ENCODE measurements at places on chromosomes 1 and 21.

DNA sequence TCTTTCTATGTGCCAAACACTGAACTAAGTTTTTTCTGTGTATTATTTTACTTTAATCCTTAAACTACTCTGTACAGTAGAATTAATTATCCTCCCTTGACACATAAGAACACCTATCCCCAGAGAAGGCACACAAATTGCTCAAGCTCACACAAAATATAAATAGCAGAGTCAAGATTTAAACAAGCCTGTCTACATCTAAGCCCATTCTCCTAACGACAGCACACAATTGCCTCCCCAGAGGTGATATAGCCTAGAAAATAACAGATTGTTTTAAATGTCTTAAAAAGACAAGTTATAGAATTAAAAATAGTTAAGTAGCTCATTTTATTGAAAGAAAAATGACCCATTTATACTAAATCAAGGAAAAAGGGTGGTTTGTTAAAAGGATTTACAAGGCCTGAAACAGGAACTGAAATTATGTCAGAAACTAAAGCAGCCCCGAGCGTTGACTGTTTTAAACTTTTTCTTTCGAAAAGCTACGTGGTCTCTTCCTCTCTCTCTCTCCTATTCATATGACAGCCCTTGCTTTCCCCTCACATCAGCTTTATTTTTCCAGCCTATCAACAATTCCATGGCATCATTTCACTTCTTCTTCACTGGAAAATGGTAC lies 30.5 kb downstream of the TNFSF18 start:
- no peak for DNase-seq

GRCh38 chr1:228354390-228355320 lies 52.0 kb downstream of the TRIM11 start:
- no peak for DNase-seq

DNA sequence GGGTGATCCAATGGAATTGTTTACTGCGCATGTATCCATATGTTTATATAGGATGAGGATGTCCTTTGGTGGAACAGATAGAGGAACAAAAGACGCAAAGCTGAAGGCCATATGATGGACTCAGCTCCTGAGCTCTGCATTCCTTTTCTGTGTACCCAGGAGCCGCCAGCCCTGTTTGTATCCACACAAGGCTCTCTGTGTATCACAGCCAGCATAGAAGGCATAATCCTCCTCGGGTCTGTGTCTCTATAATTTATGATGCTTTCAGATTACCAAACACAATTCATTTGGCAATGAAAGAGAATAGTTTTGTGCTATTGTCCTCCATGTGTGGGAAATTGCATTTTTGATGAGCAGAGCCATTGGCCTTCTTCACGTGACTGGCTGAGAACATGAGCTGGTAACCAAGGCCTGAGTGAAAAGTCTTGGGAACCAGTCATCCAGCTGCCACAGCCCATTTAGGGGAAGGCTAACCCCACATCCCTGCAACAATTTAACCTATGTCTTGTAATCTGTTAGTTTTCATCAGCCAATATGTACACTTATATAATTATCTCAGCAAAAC lies 119.2 kb downstream of the PBX1 start:
- no peak for DNase-seq

DNA sequence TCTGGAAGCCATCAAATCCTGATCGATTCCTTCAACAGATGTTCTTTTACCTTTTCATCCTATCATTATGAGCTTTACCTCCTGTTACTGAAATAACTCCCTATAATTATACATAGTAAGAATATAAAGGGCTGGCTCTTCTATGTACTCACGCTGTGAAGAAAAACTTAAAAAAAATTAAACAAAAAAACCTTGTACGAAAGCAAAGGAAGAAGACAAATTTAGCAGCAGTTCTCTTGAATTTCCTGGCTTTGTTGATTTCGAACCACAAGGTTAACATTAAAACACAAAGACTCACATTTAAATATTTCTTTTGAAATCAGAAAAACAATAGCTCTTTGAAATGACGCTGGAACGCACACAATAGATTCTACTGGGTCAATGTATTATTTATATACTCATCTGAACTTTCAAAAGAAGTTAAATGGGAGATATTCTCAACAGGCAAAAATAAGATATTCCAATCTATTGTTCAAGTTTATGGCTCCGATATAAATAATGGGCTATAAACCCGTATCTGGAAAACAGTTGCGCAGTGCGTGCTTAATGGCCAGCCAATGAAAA lies 13.6 kb upstream of the SPEN start:
- DNase-seq = no peak

DNA sequence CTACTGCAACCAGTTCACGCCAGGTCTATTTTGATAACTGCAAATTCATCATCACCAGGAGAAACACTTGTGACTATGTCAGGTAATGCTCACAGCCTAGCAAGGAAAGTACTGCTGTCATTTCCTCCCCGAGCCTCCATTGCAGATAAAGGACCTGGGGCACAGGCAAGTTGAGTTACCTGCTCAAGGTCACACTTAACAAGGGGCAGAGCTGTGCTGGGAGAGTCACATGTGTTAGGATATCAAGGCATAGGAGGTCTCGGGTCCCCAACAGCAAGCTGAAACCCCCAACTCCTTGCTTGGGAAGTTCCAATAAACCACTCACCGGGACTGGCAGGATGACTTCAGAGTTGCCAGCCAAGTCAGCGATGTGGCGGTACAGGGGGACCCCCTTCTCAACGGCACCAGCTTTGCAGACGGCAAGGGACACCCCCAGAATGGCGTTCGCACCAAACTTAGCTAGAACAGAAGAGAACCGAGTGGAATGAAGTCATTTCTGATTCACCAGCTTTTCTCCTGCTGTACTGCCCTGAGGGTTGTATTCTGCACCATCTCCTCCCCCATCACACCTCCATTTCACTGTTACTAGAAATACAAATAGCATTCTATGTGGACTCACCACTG lies 11.6 kb downstream of the ENO1 start:
- no peak for DNase-seq

GRCh38 chr1:212188599-212189351 lies 96.4 kb upstream of the PPP2R5A start:
- DNase-seq = no peak

GRCh38 chr1:58941471-58942289 lies 157.8 kb upstream of the JUN start:
- no peak for DNase-seq

DNA sequence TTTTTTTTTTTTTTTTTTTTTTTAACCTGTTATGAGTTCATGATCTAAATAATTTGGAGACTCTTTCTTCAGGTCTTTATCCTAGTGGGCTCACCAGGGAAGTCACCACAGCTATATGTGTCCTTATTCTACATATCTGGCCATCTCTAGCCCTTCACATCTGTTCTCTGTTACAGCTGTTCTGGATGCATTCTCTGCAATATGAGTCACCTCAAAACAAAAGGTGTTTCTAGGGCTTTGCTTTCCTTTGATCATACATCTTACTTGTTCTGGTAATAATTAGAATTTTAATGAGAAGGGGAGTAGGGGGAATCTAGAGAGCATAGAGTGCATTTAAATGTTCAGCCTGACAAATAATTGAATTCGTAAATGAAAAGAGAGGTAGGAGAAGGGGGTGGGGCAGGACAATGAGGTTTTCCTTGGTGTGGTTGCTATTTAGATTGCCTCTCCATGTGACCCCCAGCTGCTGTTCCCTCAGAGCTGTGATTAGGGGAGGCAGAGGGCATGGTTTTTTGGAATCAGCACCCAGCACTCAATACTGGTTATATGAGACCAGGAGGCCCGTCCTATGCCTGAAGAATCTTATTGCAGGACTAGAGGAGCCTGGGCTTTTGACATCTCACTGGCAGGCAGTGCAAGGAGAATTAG lies 8.0 kb downstream of the SYT6 start:
- no peak for DNase-seq

DNA sequence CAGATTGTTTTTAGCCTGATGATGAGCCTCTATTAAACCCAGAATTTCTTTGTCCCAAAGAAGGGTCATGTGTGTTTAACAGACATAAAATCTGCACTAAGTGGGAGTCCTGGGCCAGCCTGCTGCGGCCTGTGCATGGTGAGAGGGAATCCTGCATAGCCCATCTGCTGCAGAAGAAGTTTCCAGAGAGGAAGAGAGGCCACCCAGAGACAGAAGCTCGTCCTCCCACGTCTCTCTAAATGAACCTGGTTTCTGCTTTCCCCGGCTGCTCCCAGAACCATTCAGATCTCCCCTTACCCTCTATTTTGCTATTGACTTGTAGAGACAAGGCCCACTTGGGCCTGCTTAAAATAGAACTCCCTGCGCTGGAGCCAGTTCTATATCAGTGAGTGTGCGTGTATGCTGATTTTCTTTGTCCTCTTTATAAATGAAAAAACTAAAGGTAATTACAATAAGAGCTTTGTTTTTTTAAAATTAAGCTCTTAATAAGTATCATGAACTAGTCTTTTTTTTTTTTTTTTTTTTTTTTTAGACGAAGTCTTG lies 142.8 kb upstream of the RAB4A start:
- no peak for DNase-seq

DNA sequence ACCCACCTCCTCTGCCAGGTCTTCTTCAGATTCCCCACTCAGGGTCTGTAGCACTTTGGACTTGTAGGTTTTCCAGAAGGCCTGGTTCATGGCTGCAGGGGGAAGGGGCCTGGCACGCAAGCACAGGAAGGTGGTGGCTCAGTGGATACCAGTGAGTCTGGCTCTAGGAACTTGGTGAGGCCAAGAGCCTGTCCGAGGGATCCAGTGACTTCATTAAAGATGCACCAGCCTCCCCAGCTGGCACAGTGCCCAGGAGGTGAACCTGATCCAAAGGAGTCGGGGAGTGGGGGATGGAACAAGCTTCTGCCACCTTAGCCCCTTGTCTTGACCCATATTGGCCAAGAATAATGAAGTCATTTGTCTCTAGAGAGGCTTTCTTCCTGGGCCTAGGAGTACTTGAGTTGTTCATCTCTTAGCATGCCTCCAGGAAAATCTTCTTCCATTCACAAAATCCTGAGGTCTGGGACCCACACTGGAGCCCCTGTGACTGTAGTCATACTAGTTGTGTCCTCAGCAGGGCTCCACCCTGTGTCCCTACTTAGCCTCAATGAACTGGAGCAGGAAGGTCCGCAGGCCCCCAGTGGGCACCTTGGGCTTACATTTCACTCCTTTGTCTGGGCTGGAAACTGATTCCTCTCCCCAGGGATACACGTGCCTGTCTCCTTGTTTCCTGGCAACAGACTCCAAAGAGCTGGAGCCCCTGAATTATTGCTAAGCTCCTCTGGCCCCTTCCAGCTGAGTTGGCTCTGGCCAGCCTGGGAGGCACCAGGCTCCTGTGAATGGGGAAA lies at the start of gene C1orf232:
Gene C1orf232 (minus strand): TSS at position 554 of the 788 bp plus-strand sequence. CDS start 464 bp downstream, at position 90.
- DNase-seq = no peak

GRCh38 chr21:16211339-16212303 lies 481.8 kb downstream of the USP25 start:
- no peak for DNase-seq

- no peak for DNase-seq
These were observed 592.2 kb downstream of the AMY1C start for GRCh38 chr1:104341944-104342343.

- no peak for DNase-seq
These were observed 144.1 kb downstream of the TNR start for GRCh38 chr1:175599212-175599705.

DNA sequence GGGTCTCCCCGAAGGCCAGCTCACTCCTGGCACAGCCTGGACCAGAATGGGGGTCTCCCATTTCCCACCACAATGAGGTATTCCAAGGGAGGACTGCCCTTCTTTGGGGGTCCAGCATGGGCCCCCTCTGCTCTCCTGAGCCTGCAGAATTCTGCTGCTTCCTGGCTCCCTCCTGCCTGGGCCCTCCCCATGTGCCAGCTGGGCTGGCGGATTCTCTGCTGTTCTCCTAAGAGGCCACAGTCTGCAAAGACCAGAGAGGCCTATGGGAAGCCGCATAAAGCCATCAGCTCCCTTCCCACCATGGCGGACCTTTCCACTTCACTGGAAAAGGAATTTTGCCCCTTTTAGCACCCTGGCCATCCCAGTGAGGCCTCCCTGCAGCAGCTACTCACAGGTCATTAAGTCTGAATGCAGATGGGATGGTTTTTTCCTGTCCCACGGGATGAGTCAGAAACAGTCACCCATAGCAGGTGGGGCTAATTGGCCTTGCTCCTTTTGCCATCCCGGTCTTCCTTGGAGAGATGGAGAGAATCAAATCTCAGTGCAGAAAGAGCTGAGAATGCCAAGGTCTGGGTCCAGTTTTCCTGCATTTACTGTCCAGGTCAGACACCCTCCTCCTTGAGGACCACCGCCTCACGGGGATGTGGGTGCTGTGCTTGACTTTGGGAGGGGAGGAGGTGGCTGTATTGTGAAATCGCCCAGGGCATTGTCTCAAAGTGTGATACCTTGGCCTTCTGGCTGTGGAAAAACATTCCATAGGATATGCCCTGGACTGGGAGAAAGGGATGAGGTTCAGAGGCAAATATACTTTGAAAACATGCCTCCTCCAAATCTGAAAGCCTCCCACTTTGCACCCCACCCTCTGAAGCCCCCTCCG lies 23.2 kb downstream of the MYBPH start:
- DNase-seq = no peak

GRCh38 chr1:54163051-54163450 lies 10.3 kb upstream of the CDCP2 start:
- DNase-seq = no peak

DNA sequence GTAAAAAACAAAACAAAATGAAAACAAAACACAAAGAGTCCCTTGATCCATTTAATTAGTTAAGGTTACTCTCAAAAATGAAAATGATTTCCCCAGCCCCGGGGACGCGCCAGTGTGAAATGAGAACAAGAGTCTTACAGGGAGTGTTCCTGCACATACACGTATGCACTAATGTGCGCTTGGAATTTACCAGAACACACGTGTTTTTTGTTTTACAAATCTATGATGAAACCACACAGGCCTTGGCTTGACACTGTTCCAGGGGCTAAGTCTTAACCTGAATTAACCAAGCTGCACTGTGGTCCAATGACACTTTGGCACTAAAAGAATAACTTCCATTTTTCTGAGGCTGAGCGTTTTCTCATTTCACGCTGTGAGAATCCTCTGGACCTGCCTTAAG lies 63.7 kb downstream of the SLC45A1 start:
- DNase-seq = no peak

GRCh38 chr1:228410671-228411070 lies 4.0 kb upstream of the TRIM11 start:
- no peak for DNase-seq

DNA sequence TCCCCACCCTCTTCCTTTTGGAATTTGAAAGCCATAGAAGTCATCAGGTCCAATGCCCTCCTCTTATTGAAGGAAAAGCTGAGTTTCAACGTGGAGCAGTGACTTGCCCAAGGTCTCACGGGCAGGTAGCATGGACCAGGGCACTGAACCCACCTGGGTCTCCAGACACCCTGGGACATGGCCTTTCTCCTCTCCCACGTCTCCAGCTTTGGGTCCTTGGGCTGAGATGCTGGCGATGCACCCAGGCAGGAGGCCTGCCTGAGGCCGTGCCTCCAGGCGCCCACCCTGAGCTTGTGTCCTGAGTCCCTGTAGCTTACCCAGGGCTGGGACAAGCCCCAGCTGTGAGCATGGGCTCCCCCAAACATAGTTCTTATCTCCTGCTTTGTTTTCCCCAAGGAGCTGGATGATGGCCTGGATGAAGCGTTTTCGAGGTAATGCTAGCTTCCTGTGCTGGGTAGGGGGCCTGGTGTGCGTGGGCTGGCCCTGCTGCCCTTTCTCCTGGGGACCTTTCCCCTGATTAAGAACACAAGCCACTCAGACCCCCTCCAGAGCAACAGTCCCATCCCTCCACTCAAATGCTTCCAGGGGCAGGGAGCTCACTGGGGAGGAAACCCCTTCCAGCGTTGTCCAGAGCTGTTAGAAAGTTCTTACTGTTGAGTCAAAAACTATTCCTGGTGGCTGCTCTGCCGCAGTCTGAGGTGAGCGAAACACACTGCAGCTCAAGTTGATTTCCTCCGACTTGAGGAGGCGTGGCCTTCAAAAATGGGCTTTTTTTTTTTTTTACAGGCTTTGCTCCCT lies 21.6 kb downstream of the LDLRAP1 start:
- no peak for DNase-seq

GRCh38 chr21:25885405-25885804 lies 150.6 kb downstream of the GABPA start:
- no peak for DNase-seq
